Activated CD4-positive, alpha-beta T cell treated with anti-CD3 and anti-CD28 coated beads, Interleukin-2, amount 10 ng/mL, durations not matched to agents 7 days and 5 days (primary cell): ENCODE measurements at places on chromosomes 6 and 20.

- DNase-seq, result no peak
Observed at GRCh38 chr6:93350774-93351173, 68.6 kb downstream of the EPHA7 start.

- DNase-seq, result no peak
Observed at GRCh38 chr6:475314-475713, 83.8 kb downstream of the IRF4 start.

GRCh38 chr6:69696273-69696672 is 100.5 kb downstream of the LMBRD1 start:
- no peak for DNase-seq

DNA sequence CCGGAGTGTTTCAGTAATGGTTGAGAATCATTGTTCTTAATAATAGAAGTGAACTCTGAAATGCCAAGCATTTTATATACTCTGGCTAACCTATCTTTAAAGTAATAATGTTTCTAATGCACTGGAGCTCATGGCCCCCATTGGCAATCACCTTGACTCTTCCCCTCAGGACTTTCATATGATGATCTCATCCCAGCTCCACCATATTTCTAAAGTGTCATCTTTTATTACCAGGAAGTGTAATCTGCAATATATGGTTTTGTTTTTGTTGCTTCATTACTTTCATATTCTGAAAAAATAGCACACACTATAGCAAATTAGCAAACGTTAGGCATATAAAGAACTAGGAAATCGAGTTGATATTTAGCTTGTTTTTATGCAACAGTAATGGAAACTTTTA is 60.3 kb downstream of the TULP4 start:
- no peak for DNase-seq

DNA sequence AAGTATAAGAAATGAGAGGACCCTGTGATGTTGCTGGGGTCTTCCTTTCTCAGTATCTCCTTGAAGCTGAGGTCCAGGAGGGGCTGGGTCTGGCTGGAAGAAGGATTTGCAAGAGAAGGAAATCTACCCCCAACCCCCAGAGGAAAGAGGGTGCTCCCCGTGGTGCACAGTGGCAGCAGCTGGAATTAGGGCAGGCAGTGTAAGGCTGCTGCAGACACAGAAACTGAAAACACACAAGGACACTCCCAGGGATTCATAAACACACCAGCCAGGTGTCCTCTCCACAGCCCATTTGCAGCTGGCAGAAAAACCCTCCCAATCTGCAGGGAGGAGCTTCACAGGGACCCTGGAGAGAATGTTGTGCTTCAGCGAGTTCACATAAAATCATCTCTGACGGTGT is 297.2 kb downstream of the CDH26 start:
- DNase-seq, result no peak

DNA sequence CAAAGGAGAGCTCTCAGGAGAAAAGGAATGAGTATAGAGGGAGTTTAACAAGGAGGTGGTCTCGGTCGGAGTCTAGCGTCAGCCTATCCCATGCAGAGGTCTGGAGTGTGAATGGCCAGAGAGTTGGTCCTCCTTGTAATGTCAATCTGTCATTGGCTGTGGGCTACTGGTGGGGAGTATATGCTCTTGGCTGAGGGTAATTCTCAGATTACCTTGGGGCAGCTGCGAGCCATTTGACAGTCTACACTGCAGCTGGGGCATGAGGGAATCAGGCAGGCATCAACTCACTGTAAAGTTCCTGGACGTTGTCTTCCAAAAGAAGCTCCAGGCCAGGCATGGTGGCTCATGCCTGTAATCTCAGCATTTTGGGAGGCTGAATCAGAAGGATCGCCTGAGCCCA is 48.1 kb downstream of the EBF4 start:
- DNase-seq, result no peak

- no peak for DNase-seq
Observed at GRCh38 chr6:121838842-121839241, 403.4 kb downstream of the GJA1 start.

DNA sequence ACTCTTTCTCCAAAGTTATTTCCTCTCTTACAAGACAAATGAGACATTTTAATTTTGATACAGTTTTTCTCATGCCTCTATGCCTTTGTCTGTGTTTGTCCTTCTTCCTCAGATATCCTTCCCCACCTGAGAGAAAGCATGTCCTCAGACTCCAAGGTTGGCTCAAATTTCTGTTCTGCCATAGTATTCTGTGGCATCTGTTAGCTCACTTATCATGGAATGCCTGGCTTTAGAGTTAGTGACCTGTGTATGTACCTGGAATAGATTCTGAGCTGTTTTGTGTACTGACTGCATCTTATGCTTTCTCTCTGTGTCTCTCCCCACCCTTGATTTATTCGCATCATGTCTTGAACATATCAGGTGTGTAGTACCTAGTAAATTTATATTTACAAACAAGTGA is 90.0 kb downstream of the CENPW start:
- no peak for DNase-seq

DNA sequence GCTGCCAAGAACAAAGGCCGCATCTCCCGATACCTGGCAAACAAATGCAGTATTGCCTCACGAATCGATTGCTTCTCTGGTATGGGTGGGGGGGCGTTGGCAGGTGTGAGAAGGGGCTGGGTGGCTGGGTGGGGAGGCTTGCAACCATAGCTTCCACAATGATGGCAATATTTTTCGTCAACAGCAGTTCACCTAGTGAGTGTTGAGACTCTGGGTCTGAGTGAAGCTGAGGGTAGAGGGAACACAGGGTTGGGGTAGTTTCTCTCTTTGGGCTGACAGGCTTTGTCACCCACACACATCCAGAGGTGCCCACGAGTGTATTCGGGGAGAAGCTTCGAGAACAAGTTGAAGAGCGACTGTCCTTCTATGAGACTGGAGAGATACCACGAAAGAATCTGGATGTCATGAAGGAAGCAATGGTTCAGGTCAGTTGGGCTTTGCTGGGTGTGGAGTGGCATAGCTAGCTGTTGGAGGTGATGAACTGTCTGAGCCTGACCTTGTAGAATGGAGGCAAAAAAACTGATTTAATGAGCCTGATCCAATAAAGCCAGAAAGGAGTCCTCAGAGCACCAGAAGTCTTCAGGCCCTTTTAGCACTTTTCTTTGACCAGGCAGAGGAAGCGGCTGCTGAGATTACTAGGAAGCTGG is 4.2 kb downstream of the NOP56 start:
- no peak for DNase-seq

DNA sequence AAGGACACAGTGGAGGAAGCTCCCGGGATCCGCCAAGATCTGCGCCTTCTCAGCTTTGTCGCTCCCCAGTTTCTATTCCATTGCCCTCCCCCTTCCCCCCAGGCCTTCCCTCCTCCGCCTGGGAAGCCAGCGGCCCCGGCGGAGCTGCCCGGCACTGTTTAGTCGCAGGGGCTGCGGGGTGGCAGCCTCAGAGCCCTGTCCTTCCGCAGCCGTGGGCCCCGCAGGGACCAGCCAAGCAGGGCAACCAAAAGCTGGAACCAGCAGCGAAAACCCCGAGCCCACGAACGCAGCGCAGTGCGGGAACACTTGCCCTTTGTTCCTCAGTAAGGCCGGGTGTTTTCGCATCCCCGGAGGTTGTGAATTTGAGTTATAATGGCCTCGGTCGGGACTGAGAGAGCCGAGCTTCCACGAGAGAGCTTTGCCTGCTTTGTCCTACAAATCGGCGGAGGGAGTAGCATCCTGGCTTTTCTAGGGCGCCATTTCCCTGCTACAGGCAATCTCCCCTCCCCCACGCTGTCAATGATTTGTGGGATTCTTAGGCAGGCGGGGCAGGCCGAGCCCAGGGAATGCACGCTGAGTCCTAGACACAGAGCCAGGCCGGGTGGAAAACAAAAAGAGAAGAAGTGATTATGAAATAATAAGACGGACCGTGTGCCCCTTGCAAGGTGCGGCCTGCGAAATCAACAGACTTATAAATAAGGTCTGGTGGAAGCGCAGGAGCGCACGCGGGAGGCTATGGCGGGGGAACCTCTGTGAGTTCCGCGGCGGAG is 4.0 kb upstream of the TUBB2B start:
- DNase-seq, result no peak

DNA sequence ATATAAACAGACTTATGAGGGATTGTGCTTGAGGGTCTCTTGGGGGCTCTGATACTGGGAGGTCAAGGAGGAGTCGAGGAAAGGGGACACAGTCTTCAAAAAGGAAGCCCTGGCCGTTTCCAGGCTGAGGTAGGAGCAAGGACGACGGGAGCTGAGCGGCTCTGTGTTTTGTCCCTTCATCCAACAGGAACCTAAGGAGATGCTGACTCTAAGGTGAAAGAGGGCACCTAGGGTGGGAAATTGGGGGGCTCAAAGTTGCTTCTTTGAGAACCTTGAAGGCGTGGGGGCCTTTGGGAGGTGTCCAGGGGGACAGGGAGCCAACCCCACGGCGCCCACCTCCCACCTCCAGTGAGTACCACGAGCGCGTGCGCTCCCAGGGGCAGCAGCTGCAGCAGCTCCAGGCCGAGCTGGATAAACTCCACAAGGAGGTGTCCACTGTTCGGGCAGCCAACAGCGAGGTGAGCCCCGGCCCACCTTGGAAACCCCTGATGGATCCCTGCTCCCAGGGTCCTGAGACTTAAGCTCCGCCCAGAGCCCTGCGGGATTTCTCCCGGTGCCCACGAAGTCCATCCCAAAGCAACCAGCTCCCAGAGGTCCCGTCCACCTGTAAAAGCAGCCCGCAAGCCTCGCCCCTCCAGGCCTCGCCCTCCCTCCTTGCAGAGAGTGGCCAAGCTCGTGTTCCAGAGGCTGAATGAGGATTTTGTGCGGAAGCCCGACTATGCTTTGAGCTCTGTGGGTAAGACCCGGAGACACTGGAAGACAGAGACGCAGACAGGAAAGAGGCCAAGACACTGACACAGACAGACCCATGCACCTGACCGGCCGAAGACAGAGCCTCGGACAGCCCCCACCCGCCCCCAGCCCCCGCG is 2.9 kb downstream of the SPAG4 start:
- DNase-seq, result peak; percentile 32

DNA sequence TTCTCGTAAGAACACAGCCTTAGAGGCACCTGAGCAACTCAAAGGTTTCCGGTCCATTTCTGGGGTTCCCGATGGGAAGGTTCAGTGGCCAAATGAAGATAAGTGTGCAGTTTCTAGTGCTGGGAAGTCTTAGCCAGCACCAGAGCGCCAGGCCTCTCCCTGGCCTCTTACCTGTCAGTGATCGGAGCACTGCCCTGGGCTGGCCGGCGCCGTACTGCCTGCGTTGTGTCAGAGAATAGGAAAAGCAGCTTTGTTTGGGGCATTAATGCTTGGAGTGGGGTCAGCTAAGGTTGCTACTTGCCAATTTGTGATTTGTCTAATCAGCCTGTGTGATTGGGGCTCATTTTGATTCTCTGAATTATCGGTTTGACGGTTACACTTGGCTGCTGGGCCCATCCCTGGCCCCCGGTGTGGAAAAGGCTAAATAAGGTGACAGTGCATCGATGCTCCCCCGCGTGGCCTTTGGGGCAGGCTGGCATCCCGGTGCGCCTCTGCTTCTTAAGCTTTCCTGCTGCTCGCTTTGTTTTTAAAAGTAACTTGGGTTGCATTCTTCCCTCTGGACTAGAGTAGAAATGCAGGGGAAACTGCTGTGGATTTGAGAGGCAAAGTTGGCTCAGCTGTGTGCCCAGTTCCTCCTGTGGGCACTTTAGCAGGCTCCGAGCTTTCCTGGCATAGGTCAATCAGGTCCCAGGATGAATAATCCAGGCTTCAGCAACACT is 51.8 kb downstream of the TCP11 start:
- DNase-seq, result no peak

- no peak for DNase-seq
Observed at GRCh38 chr6:122449069-122449468, 22.5 kb downstream of the SERINC1 start.

- DNase-seq, result no peak
Observed at GRCh38 chr6:108002365-108003221, 44.6 kb upstream of the SEC63 start.

DNA sequence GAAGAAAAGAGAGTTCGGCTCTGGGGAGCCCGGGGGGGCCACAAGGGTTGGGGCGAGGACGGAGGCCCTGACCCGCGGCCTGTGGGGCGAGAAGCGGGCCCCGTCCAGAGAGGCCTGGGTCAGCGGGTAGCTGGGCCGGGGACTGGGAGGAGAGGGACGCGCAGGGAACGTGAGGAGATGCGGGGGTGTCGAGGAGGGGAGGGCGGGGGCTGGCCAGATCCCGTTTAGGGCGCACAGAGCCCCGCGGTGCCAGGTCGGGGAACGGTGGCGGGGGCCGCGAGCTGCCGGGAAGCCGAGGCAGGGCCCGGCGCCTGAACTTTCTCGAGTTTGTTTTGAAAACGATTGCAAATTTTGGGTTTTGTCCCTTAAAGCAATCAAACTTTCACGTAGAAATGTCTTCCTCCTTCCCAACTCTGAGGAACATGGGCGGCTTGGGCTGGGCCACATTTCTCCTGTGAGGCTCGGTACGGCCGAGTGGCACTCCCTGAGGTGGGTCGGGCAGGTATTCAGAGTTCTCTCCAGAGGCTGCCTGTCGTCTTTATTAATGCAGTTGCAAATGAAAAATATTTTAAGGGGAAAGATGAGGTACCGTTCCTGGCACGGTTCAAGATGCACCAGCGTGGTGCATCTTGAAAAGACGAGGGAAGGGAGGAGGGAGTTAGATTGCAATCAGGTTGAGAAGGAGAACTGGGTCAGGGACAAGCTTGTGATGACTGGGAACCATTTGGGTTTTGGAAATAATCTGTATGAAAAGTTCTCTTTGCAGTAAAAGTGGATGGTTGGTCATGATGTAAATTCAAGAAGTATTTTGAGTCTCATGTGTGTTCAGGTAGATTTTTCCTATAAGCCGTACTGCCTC is 972 bp downstream of the RNF8 start:
- DNase-seq, result peak; percentile 20

DNA sequence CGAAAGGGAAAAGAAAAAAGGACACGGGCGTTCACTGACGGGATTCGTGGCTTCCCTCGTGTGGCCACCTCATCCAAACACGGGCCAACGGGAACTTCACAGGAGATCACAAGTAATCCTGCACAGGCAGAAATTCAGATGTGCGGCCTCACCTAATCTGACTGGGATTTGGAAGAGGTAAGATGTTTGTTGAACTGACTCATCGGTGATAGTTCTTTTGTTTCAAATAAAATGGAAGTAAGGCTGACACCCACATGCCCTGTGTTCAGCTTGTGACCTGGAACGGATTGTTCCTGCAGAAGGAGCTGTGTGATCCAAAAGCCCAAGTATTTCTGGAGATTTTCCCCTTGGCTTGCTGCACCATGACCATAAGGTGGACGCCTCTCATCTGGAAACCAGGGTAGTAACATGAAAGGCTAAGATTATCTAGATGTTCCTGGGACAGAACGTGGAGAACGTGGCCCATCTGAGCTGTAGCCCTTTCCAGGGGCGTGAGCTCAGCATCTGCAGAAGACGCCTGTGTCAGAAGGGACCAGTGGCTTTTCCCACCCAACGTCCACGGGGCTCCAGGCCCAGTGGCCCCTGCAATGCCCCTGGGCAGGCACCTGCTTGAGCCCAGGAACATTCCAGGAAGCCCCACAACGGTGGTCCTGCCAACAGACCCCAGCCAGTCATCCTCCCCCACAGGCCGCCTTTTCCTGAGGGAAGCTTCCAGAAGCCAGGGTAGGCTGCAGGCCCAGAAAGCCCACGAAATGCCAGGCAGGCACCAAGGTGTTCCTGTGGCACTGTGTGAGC is 39.7 kb downstream of the DLL1 start:
- no peak for DNase-seq
